CD8-positive, alpha-beta memory T cell (primary cell): ENCODE measurements at places on chromosomes 2 and 18. TPM values are rescaled to one million over a fixed set of nuclear protein-coding genes. Genes with fewer than 3 reads are reported as not detected.

- DNase-seq: no peak
- peaks cover 3% of the 10 kb centered on the region for H3K36me3 ChIP-seq
- no peak overlapping the region for H3K4me3 ChIP-seq
- H3K4me1 ChIP-seq: no peaks in the 10 kb centered on the region
These were observed 9.3 kb downstream of the THAP4 start for GRCh38 chr2:241627675-241628074.

DNA sequence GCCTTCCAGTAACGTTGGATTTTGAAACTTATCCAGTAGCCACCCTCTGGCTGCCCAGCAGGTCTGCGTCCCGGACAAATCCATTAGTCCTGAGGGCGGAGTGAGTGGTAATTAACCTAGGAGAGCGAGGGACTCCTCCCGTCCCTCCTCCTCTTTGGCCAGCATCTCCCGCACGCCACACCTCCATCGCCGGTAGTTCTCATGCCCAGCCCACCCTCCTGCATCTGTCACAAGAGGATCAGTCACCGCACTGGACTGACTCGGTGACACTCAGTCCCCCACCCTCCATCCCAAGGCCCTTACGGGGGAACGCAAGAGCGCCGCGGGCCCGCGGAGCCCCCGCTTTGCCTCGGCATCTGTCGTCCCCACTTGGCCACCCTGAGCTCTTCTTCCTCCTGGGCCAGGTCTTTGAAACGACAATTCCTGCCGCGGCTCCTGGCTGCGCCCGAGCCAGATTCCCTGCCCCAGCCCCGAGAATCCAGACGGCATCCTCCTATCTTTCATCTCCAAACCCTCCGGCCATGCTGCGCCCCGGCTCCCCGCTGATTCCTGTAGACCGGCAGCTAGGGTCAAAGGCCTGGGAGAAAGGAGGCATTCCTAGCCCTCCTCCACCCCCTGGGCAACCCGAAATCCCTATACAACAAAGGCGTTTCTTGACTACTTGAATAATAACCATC is 77.5 kb downstream of the EIF2AK3 start:
- DNase-seq: no peak
- no peak overlapping the region for H3K4me3 ChIP-seq
- no peak overlapping the region for H3K27ac ChIP-seq
- H3K4me1 ChIP-seq: no peaks in the 10 kb centered on the region
- no peaks in the 10 kb centered on the region for H3K27me3 ChIP-seq
- H3K36me3 ChIP-seq: no peaks in the 10 kb centered on the region

GRCh38 chr18:37874721-37875120 is 309.1 kb upstream of the CELF4 start:
- H3K27ac ChIP-seq: no peak overlapping the region
- no peak overlapping the region for H3K4me3 ChIP-seq
- H3K4me1 ChIP-seq: no peaks in the 10 kb centered on the region
- H3K27me3 ChIP-seq: no peaks in the 10 kb centered on the region
- DNase-seq: no peak

DNA sequence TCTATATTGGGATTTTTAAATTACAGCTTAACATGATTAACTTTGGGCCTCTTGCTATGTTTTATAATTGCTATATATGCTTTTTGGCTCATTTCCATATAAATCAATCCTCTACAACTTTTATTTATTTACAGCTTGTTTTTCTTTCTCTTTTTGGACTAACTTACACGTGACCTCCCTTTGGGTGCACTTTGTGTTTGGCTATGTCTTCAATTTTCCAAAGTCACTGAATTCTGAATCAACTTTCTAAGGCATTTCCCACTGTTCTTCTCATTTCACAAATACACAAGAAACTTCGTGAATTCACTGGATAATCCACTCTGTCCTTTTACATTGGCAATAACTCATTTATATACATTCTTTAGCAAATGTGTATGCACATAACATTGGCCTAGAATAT is 5.4 kb upstream of the CPS1 start:
- no peak for DNase-seq
- no peaks in the 10 kb centered on the region for H3K4me1 ChIP-seq
- no peak overlapping the region for H3K27ac ChIP-seq
- H3K27me3 ChIP-seq: no peaks in the 10 kb centered on the region
- H3K36me3 ChIP-seq: no peaks in the 10 kb centered on the region

GRCh38 chr2:216949700-216950413 is 90.0 kb upstream of the TNP1 start:
- no peaks in the 10 kb centered on the region for H3K36me3 ChIP-seq
- no peak overlapping the region for H3K4me3 ChIP-seq
- H3K27ac ChIP-seq: no peak overlapping the region
- no peaks in the 10 kb centered on the region for H3K27me3 ChIP-seq
- no peaks in the 10 kb centered on the region for H3K4me1 ChIP-seq
- no peak for DNase-seq

- no peaks in the 10 kb centered on the region for H3K4me1 ChIP-seq
- H3K36me3 ChIP-seq: no peaks in the 10 kb centered on the region
- H3K4me3 ChIP-seq: no peak overlapping the region
- DNase-seq: no peak
- no peak overlapping the region for H3K27ac ChIP-seq
- H3K27me3 ChIP-seq: no peaks in the 10 kb centered on the region
These were observed 1056.6 kb upstream of the NXPH2 start for GRCh38 chr2:139836769-139837168.

DNA sequence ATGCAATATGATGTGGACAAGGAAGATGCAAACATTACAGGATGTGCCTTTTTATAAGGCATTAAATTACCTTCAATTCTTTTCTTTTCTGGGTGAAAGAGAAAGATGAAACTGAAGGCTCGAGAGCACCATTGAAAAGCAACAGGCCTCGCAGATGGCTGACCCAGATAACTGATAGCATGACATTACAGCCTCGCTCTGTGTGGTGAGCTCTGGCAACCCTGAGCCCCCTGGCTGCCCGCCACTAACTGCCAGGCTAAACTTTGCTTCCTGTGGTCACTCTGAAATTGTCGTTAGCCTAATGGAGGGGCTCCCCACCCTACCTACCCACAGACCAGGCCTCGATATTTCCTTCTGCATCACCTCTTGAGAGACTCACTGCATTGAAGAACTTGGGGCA is 516.8 kb upstream of the FANCL start:
- DNase-seq: no peak
- H3K27me3 ChIP-seq: no peaks in the 10 kb centered on the region
- no peaks in the 10 kb centered on the region for H3K4me1 ChIP-seq
- no peaks in the 10 kb centered on the region for H3K36me3 ChIP-seq
- H3K27ac ChIP-seq: no peak overlapping the region
- no peak overlapping the region for H3K4me3 ChIP-seq

- no peaks in the 10 kb centered on the region for H3K27me3 ChIP-seq
- no peak overlapping the region for H3K4me3 ChIP-seq
- DNase-seq: no peak
- H3K27ac ChIP-seq: no peak overlapping the region
These were observed 81.0 kb upstream of the EPAS1 start for GRCh38 chr2:46216213-46216612.

DNA sequence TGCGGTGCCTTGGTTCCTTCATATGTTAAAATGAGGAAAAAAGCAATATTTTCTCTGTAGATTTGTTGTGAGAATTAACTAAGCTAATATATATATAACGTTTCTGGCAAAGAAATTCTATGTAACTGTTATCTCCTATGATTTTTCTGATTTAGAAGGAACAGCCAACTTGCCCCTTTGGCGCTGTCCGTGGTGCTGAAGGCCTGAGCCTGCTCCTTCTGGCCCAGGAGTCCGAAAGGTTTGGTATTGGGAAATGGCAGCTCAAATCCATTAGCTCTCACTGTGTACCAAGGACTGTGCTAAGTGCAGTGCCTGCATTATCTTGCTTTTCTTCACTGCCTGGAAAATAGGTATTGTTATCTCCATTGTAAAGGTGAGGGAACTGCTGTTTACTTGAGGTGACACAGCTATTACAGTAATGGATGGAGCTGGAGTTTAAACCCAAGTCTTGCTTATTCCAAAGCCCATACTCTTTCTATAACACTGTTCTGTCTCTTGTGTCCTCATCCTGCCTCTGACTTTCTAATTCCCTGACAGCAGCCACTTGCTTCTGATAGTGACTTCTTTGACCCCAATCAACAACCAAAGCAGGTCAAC is 52.2 kb downstream of the C1QL2 start:
- H3K27ac ChIP-seq: no peak overlapping the region
- no peaks in the 10 kb centered on the region for H3K36me3 ChIP-seq
- H3K27me3 ChIP-seq: no peaks in the 10 kb centered on the region
- H3K4me3 ChIP-seq: no peak overlapping the region
- no peak for DNase-seq
- H3K4me1 ChIP-seq: no peaks in the 10 kb centered on the region

- no peaks in the 10 kb centered on the region for H3K36me3 ChIP-seq
- H3K27me3 ChIP-seq: no peaks in the 10 kb centered on the region
- no peak overlapping the region for H3K4me3 ChIP-seq
- no peak overlapping the region for H3K27ac ChIP-seq
These were observed 224.0 kb downstream of the CELF4 start for GRCh38 chr18:37341473-37342086.

DNA sequence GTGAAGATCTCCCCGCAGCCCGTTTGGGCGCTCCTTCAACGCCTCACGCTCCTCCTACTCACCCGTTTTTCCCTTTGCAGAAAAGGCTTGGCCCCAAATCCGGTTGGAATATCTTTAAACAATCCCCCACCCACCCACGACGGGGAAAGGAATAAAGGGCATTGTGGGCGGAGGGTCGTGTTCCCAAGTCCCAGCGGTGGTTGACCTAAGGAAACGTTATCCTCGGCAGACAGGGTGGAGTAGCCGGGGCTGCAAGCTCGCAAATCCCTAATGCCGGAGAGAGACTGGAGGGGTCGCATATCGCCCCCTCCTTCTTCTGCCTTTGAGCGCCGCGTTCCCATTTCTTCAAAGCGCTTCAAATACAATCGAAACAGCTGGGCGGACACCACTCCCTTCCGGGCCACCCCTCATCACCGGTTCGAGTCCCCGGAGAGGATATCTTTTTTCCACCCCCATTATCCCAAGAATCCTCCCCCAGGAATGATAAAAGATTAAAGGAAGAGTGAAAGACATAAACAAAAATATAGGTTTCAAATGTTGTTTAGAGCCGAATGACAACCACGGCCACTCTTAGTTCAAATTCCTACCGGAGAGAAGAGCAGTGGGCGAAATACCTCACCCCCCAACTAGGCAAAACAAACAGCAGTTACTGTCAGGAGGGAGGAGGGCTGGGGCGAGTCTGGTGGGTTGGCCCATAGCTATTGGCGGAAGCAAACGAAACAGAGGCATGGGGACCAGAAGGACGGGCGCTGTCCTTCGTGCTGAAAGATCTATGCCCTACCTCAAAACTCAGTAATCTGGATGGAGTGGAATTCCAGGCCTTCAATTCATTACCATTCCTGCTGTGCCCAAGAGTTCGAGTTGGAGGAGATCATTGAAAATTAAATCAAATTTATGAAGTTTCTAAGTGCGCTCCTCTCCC is 2.8 kb upstream of the GAD1 start:
- H3K4me3 ChIP-seq: no peak overlapping the region
- H3K27ac ChIP-seq: no peak overlapping the region
- H3K4me1 ChIP-seq: peaks cover 32% of the 10 kb centered on the region
- no peak for DNase-seq

DNA sequence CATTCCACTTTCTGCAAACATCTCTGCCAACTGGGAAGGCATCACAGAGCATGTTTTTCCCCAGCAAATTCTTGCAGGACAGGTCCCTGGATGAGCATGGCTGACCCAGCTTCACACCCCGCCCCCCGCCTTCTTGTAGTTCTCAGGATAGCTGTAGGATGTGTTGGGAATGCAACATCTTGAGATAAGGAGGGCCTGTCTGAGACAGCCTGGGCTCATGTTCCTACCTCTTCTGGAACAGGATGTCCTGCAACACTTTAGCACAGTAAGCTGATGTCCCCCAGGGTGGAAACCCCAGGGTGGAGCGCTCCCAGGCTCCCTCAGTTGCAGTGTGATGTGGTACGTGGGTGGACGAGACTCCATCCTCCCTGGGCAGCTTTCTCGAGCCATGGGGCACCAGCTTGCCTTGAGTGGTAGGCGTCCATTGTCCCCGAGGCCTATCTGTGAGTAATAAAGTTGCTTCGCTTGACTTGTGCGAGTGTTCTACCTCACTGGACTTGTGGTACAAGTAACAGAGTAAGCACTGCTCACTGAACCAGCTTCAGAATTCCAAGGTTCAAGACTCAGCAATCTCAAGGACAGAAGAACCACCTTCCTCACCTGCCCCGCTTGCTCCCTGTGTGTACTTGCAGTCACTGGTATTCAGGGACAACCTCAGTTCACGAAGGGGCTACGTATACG is 48.6 kb downstream of the EMX1 start:
- no peak for DNase-seq
- H3K27ac ChIP-seq: no peak overlapping the region
- no peaks in the 10 kb centered on the region for H3K36me3 ChIP-seq
- H3K4me1 ChIP-seq: no peaks in the 10 kb centered on the region
- H3K27me3 ChIP-seq: no peaks in the 10 kb centered on the region

GRCh38 chr2:38293152-38293865 is 83.8 kb downstream of the ATL2 start:
- peaks cover 13% of the 10 kb centered on the region for H3K36me3 ChIP-seq
- no peaks in the 10 kb centered on the region for H3K4me1 ChIP-seq
- no peak for DNase-seq
- H3K27me3 ChIP-seq: no peaks in the 10 kb centered on the region
- no peak overlapping the region for H3K27ac ChIP-seq

- H3K4me3 ChIP-seq: no peak overlapping the region
- H3K4me1 ChIP-seq: peaks cover 7% of the 10 kb centered on the region
- DNase-seq: no peak
- no peaks in the 10 kb centered on the region for H3K36me3 ChIP-seq
These were observed 16.2 kb downstream of the SETBP1 start for GRCh38 chr18:44696892-44697291.

GRCh38 chr2:238897911-238898311 is 50.0 kb downstream of the TWIST2 start:
- no peaks in the 10 kb centered on the region for H3K36me3 ChIP-seq
- H3K4me3 ChIP-seq: no peak overlapping the region
- H3K27me3 ChIP-seq: no peaks in the 10 kb centered on the region
- H3K27ac ChIP-seq: no peak overlapping the region
- no peak for DNase-seq

GRCh38 chr2:188130317-188130716 is 161.4 kb upstream of the GULP1 start:
- no peak overlapping the region for H3K27ac ChIP-seq
- no peaks in the 10 kb centered on the region for H3K4me1 ChIP-seq
- no peak for DNase-seq
- H3K27me3 ChIP-seq: no peaks in the 10 kb centered on the region
- no peak overlapping the region for H3K4me3 ChIP-seq
- H3K36me3 ChIP-seq: no peaks in the 10 kb centered on the region

- no peaks in the 10 kb centered on the region for H3K36me3 ChIP-seq
- no peak overlapping the region for H3K27ac ChIP-seq
- no peak overlapping the region for H3K4me3 ChIP-seq
- H3K4me1 ChIP-seq: no peaks in the 10 kb centered on the region
- H3K27me3 ChIP-seq: no peaks in the 10 kb centered on the region
These were observed 327.0 kb upstream of the CDH7 start for GRCh38 chr18:65423776-65424175.

The MAP3K19 gene
- not detected for total RNA-seq

The IL1RL2 gene
- total RNA-seq: 0.33 TPM

The IL1F10 gene
- total RNA-seq: not detected

The RAB6C gene
- total RNA-seq: not detected

The ASXL3 gene
- total RNA-seq: not detected

The CNOT9 gene
- total RNA-seq: 135 TPM

The RALBP1 gene
- 41.0 TPM for total RNA-seq
